Activated T-cell treated with anti-CD3 and anti-CD28 coated beads, Interleukin-2, amount 50 U/mL, for 72 hours (primary cell): ENCODE measurements at places on chromosomes 11 and 22. TPM values are rescaled to one million over a fixed set of nuclear protein-coding genes. Genes with fewer than 3 reads are reported as not detected.

- no peak for DNase-seq
These were observed 674.1 kb downstream of the OPCML start for GRCh38 chr11:132858223-132858622.

LRRN4CL gene
- total RNA-seq = 0.12 TPM

DNA sequence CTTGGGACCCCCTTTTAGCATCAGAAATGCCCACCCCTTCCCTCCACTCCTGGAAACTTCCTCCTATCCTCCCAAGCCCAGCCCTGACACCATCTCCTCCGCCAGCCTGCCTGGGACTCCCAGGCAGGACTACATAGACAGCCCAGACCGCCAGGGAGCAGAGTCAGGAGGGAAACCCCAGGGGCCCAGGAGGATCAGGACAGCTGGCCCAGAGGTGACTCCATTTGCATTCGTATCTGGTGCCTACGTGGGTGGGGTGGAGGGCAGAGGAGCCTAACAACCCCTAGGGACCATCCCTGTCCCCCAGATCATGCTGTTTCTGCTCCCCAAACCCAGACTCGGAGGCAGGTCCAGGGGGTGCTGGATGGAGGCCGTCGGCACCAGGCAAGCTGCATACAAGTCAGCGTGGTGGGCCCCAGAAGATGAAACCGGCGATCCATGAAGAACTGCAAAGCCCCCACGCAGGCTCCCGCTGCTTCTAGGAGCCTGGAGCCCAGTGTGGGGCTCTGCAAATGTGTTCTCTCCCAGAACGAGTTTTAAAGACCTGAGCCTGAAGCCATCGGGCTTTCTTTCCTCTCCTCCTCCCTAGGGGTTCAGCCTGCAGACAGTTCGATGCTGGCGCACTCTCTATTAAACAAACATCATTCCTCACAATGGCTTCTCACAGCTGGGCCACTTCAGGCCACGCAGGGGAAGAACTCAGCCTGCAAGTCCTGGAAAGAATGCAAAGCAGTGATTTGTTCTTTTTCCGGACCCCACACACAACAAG lies 1506.8 kb downstream of the BRD1 start:
- DNase-seq = no peak

DNA sequence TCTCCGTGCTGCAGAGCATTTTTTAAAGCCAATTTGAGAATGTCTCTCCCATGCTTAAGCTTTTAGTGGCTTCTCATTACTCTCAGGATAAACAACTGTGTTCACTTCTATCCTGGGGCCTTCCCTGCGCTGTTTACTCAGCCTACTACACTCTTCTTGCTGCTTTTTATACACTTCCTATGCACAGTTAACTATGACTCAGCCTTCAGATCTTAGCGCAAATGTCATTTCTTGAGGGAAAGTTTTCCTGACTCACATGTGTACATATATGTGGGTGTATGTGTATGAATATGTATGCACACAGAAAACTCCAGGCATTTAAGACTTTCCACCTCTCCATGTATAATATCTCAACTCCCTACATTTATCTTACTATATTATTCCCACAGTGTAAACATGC lies 9.8 kb downstream of the THAP12 start:
- peak; percentile 41 for DNase-seq

IL18BP gene
- 16.7 TPM for total RNA-seq

DNA sequence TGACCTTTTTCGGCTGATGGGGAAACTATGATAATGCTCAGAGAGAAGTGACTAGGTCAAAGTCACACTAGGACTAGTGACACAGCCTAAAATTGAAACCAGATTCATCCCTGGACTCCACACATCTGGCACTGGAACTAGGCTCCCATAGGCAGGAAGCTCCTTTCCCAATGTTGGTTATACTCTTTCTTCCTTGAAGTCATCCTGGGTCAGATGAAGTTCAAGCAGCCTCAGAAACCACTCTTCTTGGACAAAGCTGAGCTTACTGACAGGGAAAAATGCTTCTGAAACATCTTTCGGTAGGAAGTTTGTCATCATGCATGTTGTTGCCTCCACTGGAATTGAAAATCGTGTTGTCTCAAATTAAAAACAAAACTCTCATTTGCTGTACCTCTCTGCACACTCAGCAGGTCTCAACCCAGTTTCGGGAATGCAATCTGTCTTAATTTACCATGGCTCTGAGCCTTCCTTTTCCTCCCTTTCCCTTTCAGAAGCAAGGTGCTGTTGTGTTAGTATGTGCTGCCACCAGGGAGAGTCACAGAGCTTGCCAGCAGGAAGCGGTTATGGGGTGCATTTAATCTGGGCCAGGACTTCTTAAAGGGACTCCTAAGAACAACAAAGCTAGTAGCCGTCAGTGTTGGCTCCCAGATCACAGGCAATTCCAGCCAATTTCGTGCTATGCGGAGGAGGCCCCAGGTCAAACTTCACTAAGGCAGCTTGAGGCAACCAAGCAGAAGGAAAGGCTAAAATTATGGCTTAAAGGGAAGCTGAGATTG lies 384.8 kb downstream of the TENM4 start:
- no peak for DNase-seq

GRCh38 chr22:27407369-27407985 lies 394.1 kb downstream of the MN1 start:
- no peak for DNase-seq

- no peak for DNase-seq
These were observed 120.9 kb upstream of the LDLRAD3 start for GRCh38 chr11:35822815-35823495.

DNA sequence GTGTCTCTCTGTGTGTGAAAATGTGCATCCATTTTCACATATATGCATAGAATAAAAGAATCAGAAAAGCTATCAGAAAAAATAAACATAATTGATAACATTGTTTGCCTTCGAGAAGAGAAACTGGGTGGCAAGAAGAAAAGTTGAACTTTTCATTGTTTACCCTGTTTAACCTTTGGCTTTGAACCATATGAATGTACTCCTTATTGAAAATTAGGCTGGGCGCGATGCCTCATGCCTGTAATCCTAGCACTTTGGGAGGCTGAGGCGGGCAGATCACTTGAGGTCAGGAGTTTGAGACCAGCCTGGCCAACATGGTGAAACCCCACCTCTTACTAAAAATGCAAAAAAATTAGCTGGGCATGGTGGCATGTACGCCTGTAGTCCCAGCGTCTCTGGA lies 11.9 kb upstream of the OR9Q1 start:
- DNase-seq = no peak

GRCh38 chr11:61000426-61000825 lies 28.9 kb downstream of the CD6 start:
- no peak for DNase-seq

GRCh38 chr22:47738472-47739013 lies 976.1 kb downstream of the TBC1D22A start:
- DNase-seq = no peak

DNA sequence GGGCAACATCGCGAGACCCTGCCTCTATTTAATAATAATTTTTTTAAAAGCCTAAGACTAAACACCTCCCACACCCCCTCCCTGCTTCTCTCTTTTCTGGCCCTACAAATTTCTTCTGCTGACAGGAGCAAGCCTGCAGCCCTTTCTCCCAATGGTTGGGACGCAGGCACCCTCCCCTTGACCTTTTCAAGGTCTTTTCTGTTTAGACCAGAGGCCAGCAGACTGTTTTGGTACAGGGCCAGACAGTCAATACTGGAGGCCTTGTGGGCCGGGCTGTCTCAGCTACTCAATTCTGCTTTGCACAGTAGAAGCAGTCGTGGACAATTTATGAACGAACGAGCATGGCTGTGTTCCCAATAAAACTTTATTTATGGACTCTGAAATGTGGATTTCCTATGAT lies 92.3 kb downstream of the SCN3B start:
- DNase-seq = no peak

KRTAP5-11 gene
- not detected for total RNA-seq

DNA sequence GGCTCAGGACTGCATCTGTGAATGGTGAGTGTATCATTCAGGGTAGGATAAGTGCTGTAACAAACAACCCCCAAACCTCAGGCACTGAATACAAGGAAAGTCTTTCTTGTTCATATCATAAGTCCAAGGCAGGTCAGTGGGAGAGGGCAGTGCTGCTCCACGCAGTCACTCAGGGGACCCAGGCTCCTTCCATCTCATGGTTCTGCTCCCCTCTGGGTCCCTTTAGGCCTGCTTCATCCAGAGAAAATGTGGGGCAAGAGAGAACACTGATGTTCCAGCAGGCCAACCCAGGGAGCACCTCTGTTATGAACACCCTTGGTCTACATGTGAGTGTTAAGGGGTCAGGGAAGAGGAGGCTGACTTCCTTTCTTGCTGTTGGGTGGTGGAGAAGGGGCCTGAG lies 187.8 kb downstream of the CHST1 start:
- DNase-seq = no peak

OR51B2 gene
- not detected for total RNA-seq

DNA sequence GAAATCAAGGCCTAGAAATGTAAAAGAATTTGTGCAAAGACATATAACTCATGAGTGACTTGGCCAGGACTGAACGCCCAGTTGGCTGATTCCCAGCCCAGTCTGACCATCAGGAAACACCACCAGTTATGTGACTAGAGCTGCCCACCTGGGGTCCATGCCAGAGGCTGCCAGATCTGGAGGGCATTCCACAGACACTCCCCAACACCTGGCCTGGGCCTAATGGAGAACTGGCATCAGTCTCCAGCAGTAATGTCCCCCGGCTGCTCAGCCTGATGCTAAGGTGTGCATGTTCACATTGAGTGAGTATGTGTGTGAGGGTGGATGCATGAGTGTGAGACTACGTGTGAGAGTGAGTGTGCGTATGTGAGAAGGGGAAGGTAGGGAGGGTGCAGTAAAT lies 15.7 kb downstream of the PLAAT3 start:
- DNase-seq = no peak

DNA sequence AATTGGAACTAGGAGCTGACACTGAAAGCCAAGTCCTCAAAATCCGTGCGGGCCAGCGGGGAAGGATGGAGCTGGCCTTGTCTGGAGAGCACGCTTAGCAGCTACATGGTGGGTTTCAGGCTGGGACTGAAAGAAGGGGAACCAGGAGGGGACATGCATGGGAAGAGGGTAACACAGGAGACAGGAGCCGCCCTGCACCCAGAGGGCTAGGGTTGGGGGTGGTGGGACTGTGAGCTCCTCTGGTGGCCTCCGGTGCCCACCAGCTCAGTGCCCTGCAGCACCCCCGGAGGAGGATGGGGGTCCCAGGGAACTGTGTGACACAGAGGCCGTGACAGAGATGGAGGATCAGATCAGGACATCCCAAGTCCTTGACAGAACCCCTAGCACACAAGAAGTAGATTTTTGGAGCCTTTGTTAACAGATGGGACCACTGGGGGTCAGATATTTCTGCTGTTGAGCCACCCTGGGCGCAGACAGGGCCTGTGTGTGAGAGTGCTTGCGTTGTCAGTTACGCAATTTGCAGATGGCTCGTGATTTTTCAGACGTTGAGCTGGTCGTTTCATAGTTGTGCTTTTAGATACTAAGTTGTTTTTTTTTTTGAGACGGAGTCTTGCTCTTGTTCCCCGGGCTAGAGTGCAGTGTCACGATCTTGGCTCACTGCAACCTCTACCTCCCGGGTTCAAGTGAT lies 21.3 kb upstream of the GRAMD4 start:
- no peak for DNase-seq

DNA sequence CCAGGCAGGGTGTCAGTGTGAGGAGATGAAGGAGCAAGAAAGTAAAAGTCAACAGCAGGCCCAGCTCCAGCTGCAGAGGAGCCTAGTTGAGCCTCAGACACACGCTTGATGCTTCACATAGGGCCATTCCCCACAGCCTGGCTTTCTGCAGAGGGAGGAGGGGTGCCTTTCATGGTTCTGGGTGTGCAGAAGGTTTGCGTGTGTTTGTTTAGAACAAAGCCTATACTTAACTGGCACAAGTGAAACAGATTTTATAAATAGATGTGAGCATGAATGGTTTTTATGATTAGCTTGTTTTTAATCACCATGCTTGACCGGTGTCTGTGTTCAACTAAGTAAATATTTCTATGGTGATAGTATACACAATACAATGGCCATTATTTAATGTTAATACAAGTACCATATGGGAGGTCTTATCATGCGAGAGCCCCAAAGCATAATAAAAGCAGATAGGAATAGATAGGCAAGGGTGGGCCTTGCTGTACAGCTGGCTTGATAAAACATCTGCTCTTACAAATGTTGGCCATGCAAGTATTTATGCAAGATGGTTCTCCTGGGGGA lies 290.2 kb downstream of the ETS1 start:
- DNase-seq = peak; percentile 28

- no peak for DNase-seq
These were observed 21.8 kb upstream of the TP53AIP1 start for GRCh38 chr11:128964463-128964930.

CHRDL2 gene
- total RNA-seq = not detected

GRCh38 chr11:73426219-73426850 lies 50.1 kb downstream of the RELT start:
- DNase-seq = no peak

ANO3 gene
- not detected for total RNA-seq

ACRV1 gene
- 0.23 TPM for total RNA-seq

- DNase-seq = no peak
These were observed 176.9 kb downstream of the IGLL1 start for GRCh38 chr22:23403152-23403719.

OAF gene
- 1.2 TPM for total RNA-seq

LYVE1 gene
- total RNA-seq = not detected

HBE1 gene
- total RNA-seq = not detected

ESRRA gene
- total RNA-seq = 40.5 TPM

DNA sequence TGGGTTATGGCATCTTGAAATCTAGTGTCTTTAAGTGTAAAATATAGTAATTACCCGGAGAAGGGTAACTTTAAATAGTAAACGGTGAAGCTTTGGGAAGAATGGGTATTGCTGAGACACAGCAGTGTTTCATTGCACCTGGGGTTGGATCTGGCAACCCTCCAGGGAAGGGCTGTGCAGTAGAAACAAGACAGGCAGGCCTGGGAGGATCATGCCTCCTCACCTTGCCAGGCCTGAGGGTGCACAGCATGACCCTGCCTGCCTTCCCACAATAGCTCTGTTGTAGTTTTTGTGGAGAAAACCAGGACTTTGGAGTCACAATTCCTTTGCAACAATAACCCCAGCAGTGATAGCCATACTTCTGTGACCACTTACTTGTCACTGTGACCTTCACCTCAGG lies 64.6 kb upstream of the ADSL start:
- no peak for DNase-seq

DNA sequence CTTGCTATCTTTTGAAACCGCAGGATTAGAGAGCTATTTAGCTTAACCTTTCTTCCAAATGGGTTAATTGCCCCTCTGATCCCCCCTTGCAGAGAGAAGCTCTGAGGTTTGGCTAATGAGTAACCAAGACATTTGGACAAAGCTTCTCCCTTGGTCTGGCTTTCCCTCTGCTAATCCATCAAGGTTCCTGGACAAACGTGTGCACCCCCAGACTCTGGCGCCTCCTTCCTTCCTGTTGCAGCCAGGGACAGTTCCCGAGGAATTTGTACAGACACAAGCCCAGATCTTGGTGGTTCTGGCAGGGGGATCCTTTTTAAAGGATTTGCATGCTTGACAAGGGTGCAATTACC lies 1.6 kb downstream of the KIAA1671 start:
- DNase-seq = no peak

DNA sequence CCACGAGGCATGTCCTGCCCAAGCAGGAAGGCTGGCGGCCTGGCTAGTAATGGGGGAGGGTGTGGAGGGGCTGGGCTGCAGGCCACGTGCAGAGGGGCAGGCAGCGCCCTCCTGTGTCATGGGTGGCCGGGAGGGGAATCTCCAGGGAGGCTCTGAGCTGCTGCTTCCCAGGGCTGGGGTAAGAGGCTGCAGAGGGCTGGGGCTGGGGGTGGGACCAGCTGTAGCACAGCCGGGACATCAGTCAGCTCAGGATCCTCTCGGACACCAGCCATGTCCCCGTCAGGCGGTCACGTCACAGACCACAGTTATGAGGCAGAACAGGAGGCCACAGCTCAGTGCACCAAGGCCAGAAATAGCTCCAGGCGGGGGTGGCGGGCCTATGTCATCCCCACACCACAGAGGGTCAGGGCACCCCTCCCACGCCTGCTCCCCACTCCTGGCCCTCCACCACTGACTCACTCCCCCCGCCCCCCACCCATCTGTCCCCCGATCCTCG lies 21.1 kb downstream of the RTN4R start:
- no peak for DNase-seq
